ENCODE measurements at places on chromosomes 13 and 19. TPM values are rescaled to one million over a fixed set of nuclear protein-coding genes. Genes with fewer than 3 reads are reported as not detected.
A peak's percentile ranks its signal among the peaks of the same experiment; 100 is the strongest.

Gene PSG7
- not detected for total RNA-seq

Gene SOX1
- not detected for total RNA-seq

Gene ZNF776
- total RNA-seq: 29.1 TPM

Gene GGN
- 1.3 TPM for total RNA-seq

Gene CAMSAP3
- 26.1 TPM for total RNA-seq

DNA sequence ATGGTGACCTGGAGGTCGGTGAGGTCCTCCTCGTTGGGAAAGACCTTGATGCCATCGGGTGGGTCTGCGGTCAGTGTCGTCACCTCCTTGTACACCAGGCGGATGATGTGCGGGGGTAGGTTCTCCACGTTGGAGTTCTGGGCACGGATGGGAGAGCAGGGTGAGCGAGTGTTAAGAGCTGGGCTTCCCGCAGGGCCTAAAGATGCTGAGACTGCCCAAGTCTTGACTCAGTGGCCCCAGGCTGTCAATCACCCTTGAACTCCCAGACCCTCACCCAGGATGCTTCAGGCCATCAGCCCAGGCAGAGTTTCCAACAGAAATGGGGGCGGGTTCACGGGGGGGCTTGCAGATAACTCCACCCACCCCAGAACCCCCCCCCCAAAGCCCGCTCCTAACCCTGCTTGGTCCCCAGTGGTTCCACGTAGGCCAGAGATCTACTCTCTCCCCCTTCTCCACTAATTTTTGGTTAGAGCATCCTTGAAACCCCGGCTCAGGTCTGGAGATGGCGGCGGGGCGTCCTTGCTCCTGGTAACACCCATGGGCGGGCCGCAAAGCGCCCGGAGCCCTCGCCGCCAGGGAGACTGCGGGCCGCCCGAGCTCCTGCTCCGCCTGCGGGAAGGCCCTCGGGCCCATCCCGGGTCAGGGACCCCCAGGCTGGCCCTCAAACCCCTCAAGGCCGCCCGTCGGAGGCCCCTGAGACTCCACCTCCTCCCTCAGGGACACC is 600 bp downstream of the UBE2S start:
- DNase-seq: no peak
- peak overlapping the region; percentile 88 for H3K4me3 ChIP-seq
- H3K27ac ChIP-seq: peak overlapping the region; percentile 67
- H3K4me1 ChIP-seq: peaks cover 20% of the 10 kb centered on the region

DNA sequence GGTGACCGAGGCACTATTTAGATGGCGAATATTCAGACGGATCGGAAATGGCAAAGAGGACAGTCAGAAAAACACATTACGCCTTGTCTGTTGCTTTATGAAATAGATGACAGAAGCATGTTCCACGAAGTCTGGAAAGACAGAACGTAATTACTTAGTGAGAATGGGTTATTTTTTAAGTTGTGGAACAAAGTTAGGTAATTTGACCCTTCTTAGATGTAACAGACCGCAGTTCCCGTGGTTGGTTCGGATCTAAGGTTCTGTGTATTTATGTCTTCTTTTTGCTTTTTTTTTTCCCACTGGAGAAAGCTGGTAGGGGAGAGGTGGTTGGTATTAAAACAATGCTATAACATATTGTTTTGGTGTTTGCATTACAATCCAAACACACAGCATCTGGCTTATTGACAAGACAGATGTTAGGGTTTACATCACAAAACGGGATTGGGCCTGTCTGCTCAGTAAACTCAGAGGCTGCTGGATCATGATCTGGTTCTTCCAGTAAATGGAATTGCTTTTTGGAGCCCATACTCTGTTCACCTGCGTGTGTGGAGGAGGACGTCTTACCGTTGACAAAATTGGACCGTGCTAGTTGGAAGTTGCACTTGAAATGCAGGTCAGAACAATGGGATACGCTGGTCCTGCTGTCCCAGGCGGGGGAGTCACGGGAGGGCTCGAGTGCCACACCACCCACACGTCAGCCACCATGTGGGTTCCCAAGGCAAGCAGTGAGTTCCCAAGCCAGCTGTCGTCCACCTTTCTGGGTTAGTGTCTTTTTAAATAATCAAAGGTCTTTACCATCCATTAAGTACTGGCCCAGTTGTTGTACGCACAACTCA is 13.8 kb downstream of the ATP11A start:
- no peak for DNase-seq
- H3K4me3 ChIP-seq: no peak overlapping the region
- H3K36me3 ChIP-seq: no peaks in the 10 kb centered on the region
- H3K4me1 ChIP-seq: peaks cover 49% of the 10 kb centered on the region
- no peaks in the 10 kb centered on the region for H3K27me3 ChIP-seq

- H3K27me3 ChIP-seq: no peaks in the 10 kb centered on the region
- peaks cover 54% of the 10 kb centered on the region for H3K4me1 ChIP-seq
- H3K36me3 ChIP-seq: peaks cover 2% of the 10 kb centered on the region
- H3K27ac ChIP-seq: peak overlapping the region; percentile 59
- no peak for DNase-seq
Measured at GRCh38 chr13:75771818-75772217, 135.7 kb downstream of the LMO7 start.

DNA sequence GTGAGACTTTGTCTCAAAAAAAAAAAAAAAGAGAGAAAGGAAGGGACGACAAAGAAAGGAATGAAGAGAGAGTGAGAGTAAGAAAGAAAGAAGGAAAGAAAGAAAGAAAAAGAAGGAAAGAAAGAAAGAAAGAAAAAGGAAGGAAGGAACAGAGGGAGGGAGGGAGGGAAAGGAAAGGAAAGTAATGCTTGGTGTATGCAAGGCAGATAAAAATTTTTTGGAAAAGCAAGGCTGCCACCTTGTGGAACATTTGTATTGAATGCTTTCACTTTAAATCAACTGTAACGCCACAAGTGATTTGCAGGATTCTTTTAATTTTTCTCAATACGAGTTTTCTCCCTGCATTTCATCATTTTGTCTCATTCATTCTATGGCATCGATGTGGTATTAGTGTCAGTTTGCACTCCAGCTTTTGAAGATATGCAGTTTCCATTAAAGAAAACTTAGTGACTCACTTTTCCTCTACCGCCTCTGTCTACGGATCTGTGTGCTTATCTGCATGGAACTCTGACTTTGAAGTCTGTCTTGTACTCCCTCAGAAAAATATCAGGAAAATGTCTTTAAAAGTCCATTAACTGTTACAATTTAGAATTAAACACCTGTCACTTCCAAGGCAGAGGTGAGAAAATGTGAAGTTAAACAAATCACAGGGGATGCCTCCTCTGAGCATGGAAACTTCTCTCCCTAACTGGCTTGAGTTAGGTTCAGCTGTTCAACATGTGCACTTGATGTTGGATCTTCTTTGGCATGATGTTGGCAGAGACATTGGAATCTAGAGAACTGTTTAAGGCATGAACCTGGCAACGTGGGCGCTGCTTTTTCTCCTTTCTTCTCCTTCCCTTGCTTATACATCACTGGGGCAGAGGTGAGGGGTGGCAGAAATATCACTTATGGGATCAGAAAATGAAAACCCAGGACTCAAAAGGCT is 20.0 kb upstream of the ZDHHC20 start:
- H3K4me3 ChIP-seq: peak overlapping the region; percentile 28
- H3K27ac ChIP-seq: no peak overlapping the region
- H3K36me3 ChIP-seq: no peaks in the 10 kb centered on the region
- H3K4me1 ChIP-seq: peaks cover 19% of the 10 kb centered on the region

DNA sequence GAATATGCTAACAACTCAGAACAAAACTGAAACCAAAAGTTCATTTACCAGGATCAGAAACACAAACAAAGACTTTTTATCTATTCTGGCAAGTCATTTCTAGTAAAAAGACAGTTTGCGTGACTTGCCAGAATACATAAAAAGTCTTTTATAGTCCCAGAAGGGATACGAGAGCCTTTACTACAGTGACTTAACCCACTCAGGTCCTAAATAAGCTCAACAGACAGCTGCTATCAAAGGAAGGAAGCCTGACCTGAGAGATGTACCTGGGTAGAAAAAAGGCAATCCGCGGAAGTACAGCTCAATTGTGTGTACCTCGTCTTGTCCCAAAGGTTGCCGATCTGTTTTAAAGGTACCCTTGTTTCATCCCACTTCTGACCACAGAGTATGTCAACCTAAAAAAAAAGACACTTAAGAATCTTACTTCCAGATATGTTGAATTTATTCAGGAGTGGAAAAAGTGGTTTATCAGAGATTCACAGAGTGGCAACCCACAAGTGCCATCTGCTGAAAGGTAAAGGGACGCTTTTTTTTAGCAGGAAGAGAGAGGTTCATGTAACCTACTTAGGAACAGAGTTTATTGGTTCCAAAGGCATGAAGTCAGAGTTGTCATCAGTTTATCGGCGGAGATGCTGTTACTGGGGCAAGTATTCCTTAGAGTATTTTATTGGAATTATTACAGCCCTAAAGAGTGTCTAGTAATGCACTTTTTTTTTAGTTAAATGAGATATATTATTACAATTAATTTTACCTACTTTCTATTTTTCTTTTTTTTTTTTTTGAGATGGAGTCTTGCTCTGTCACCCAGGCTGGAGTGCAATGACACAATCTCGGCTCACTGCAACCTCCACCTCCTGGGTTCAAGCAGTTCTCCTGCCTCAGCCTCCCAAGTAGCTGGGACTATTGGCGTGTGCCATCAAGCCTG is 69.7 kb upstream of the C1QTNF9B start:
- no peak for DNase-seq
- peaks cover 2% of the 10 kb centered on the region for H3K27me3 ChIP-seq
- peaks cover 20% of the 10 kb centered on the region for H3K4me1 ChIP-seq
- H3K4me3 ChIP-seq: no peak overlapping the region

- H3K27ac ChIP-seq: peak overlapping the region; percentile 96
- DNase-seq: peak; percentile 33
Measured at GRCh38 chr19:10871711-10872545, 575 bp downstream of the CARM1 start.

- DNase-seq: no peak
- peaks cover 11% of the 10 kb centered on the region for H3K4me1 ChIP-seq
- no peak overlapping the region for H3K27ac ChIP-seq
- H3K36me3 ChIP-seq: no peaks in the 10 kb centered on the region
- H3K27me3 ChIP-seq: peaks cover 21% of the 10 kb centered on the region
Measured at GRCh38 chr13:31903111-31903815, 128.3 kb upstream of the FRY start.

GRCh38 chr19:47631681-47632446 is 22.9 kb downstream of the BICRA start:
- DNase-seq: no peak
- H3K27ac ChIP-seq: peak overlapping the region; percentile 77
- no peak overlapping the region for H3K4me3 ChIP-seq

DNA sequence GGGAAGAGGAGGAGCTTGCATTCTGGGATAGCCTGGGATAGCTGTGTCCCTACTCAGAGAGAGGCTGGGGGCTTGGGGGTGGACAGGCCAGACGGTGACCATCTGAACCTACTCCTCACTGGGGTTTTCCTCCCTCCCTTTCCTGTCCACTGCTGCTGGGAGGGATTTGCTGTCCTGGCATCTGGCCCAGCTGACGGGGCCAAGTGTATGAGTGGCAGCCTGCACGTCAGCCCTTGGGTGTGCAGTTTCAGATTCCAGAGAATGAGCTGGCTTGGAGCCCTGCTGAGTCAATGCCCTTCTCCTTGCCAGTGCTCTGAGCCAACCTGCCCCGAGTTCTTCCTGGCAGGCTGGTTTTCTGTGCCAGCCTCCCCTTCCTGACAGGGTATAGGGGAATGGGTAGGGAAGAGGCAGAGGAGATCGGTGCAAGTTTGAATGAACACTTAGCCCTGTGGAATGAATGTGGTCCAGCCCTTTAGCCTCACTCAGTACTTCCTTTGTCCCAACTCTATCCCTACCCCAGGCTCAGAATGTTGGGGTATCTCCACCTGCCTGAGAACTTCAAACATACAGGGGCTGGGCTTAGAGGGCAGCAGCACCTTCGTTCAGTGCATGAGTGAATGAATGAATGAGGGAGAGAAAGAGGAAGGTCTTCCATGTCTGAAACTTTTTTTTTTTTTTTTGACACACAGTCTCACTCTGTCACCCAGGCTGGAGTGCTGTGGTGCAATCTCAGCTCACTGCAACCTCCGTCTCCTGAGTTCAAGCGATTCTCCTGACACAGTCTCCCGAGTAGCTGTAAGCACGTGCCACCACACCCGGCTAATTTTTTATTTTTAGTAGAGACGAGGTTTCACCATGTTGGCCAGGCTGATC is 1.8 kb upstream of the ANGPTL4 start:
- peak; percentile 28 for DNase-seq
- H3K36me3 ChIP-seq: peaks cover 2% of the 10 kb centered on the region
- peaks cover 50% of the 10 kb centered on the region for H3K27me3 ChIP-seq
- peak overlapping the region; percentile 62 for H3K27ac ChIP-seq
- peak overlapping the region; percentile 38 for H3K4me3 ChIP-seq

DNA sequence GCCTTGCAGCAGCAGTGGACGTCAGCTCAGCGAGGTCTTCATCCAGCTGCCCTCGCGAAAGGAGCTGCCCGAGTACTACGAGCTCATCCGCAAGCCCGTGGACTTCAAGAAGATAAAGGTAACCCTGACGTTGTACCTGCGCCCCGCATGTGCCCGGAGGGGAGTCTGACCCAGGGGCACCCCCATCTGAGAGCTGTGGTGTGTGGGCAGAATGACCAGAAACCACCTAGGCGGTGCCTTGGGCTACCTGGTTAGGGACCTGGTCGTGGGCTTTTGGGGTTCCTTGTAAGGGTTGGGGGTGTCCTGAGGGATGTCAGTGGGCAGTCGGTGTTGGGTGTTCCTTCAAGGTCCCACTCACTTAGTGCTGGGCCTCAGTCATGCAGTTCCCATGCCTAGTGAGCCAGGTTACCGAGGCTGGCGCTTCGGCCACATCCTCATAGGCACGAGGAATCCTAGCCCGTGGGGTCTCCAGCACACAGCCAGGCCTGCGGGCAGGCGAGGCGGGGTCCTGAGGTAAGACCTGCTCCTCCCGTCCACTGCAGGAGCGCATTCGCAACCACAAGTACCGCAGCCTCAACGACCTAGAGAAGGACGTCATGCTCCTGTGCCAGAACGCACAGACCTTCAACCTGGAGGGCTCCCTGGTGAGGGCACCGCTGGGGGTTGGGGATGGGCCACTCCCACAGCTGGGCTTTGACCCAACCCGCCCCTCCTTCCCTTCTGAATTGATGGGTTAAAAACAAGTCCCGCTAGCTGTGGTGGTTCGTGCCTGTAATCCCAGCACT is 30.8 kb upstream of the LDLR start:
- no peaks in the 10 kb centered on the region for H3K4me1 ChIP-seq
- H3K4me3 ChIP-seq: no peak overlapping the region
- DNase-seq: no peak
- H3K36me3 ChIP-seq: peaks cover 23% of the 10 kb centered on the region

- DNase-seq: no peak
- H3K27ac ChIP-seq: no peak overlapping the region
- H3K36me3 ChIP-seq: no peaks in the 10 kb centered on the region
- H3K27me3 ChIP-seq: no peaks in the 10 kb centered on the region
- H3K4me3 ChIP-seq: no peak overlapping the region
Measured at GRCh38 chr13:90414691-90415596, 932.5 kb upstream of the MIR17HG start.

- no peaks in the 10 kb centered on the region for H3K4me1 ChIP-seq
- no peak overlapping the region for H3K4me3 ChIP-seq
- peaks cover 38% of the 10 kb centered on the region for H3K27me3 ChIP-seq
- no peak overlapping the region for H3K27ac ChIP-seq
Measured at GRCh38 chr13:45928843-45929242, 77.3 kb upstream of the SIAH3 start.

- H3K27ac ChIP-seq: peak overlapping the region; percentile 89
- H3K27me3 ChIP-seq: no peaks in the 10 kb centered on the region
- no peak overlapping the region for H3K4me3 ChIP-seq
Measured at GRCh38 chr13:41621716-41622431, 164.5 kb downstream of the RGCC start.

GRCh38 chr13:98397221-98397620 is 179.7 kb downstream of the STK24 start:
- H3K27me3 ChIP-seq: no peaks in the 10 kb centered on the region
- no peak overlapping the region for H3K4me3 ChIP-seq
- DNase-seq: no peak
- H3K4me1 ChIP-seq: peaks cover 39% of the 10 kb centered on the region

GRCh38 chr13:112603641-112604225 is 15.8 kb upstream of the TUBGCP3 start:
- no peak overlapping the region for H3K4me3 ChIP-seq
- no peaks in the 10 kb centered on the region for H3K36me3 ChIP-seq
- DNase-seq: no peak

Measured in mesothelial cell of epicardium (in vitro differentiated cells).